ENCODE measurements at places on chromosomes 12 and 14.

GRCh38 chr14:58280954-58281787, 17.2 kb upstream of the ARID4A start:
- no peak for DNase-seq

DNA sequence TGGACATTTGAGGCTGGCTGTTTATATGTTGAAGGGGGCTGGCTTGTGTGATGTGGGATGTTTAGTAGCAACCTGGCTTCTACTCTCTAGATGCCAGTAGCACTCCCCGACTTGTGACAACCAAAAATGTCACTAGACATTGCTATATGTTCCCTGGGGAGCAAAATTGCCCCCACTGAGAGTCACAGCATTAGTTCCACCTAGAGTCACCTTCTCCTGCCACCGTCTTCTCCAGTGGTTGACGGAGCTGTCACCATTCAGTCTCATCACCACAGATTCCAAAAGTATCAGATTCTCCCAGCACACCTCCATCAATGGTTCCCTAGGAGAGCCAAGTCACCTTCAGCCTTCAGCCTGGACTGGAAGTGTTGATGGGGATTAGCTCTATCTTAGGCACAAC, 7.8 kb upstream of the KRT76 start:
- no peak for DNase-seq

DNA sequence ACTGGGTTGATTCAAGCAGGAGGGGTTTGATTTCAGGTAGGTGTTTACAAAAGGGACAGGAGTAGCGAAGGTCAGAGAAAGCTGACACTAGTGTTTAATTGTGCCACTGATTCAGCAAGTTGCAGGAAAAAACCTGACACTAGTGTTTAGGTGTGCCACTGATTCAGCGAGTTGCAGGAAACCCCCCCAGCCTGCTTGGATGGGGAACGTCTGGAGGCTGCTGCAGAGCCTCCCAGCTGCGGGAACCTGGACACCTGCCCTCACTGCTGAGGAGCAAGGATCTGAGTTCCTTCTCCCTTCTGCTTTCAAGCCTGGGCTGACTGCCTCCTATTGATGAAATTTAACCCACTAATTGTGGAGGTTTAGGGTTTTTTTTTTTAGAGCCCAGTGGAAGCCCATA, 84.2 kb downstream of the AVPR1A start:
- no peak for DNase-seq

- DNase-seq, result peak; percentile 63
These were observed 75.2 kb upstream of the FBRSL1 start for GRCh38 chr12:132414634-132415326.

- no peak for DNase-seq
These were observed 27.9 kb downstream of the RHOF start for GRCh38 chr12:121765573-121765972.

DNA sequence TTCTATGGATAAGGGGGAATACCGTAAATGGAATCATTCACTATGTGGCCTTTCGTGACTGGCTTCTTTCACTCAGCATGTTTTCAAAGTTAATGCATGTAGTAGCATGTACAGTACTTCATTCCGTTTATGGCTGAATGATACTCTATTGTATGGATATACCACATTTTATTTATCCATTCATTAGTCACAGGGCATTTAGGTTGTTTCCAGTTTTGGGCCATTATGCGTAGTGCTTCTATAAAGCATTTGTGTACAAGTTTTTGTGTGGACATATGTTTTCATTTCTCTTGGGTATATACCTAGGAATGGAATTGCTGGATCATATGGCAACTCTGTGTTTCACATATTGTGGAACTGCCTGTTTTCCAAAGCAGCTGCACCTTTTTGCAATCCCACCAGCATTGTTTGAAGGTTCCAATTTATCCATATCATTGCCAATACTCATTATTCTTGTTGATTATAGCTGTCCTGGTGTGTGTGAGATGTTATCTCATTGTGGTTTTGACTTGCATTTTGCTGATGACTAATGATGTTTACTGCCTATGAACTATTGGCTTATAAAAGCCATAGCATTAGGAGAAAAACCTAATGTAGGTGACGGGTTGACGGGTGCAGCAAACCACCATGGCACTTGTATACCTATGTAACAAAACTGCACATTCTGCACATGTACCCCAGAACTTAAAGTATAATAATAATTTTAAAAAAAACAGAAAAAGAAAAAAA, 45.5 kb downstream of the ATF7IP start:
- no peak for DNase-seq

- no peak for DNase-seq
These were observed 14.1 kb downstream of the PRKD1 start for GRCh38 chr14:29913566-29913965.

- no peak for DNase-seq
These were observed 12.5 kb downstream of the AHNAK2 start for GRCh38 chr14:104965561-104966231.

All from activated CD4-positive, alpha-beta T cell treated with anti-CD3 and anti-CD28 coated beads for 1 hour (primary cell).